NCI-H2081 treated with DMSO at 0.1 percent for 48 hours (cell line): ENCODE measurements at places on chromosomes 7 and 10.

DNA sequence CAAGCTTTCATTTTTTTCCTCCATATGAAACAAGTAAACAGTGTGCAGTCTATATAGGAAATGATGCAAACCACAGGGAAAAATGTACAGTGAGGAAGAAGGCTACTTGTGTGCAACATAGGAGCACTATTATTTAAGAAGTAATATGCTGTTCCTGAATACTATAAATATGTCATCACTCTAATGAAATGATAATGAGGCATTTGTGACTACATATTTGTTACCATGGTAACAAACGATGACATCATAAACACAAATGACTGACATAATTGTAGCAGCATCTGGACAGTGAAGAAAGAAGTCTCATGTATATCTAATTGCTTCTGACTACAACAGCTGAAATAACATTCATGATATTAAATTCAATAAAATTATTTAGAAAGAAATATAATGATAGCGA is 164.8 kb downstream of the C7orf25 start:
- no peak for DNase-seq

DNA sequence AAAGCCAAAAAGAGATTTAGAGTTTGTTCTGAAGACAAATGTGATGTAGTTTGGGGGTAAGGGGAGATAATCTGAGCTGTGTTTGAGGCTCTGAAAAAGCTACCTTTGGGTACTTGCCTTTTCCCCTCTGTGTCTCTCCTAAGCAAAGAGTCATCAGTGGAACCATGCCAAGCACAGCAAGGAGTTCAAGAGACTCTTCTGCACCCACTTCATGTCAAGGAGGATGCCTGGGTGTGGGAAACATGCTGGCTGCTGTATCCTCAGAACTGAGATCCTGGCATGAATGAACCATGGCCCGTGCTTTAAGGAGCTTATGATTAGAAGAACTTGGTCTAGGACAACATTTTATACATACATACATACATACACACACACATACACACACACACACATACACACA is 142.9 kb downstream of the NOC3L start:
- DNase-seq: no peak

DNA sequence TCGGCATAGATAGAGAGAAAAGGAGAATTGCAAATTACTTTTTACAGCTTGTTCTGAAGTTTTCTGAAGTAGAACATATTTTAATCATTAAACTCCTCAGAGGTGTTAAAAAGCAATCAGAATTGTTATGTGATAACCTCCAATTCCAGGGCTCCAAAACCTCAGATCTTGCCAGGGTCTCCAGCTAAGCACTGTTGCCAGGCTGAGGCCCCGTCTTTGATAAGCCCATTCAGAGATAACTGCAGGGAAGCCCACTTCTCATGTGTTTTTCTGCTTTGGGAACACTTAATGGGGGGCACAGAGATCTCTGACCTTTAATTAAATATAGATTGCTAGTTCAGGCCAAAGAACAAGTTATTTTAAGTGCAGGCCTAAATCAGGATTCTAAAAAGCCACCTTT is 40.4 kb downstream of the GFRA1 start:
- DNase-seq: no peak

DNA sequence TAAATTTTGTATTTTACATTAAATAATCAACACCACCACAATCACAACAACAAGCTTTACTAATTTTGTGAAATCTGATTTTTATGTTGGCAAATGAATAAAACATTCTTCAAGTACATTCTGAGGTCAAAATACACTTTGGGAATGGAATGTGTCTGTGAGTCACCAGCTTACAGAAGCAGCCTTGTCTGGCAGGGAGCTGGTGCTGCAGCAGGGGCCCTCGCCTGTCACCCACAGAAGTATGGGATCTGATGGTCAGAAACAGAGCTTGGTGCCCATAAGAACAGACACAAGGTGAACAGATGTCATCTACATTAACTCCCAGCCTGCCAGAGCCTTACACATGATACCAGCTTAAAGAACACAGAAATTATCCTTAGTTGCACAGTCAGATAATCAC is 496.9 kb downstream of the CCSER2 start:
- DNase-seq: no peak

GRCh38 chr7:157495177-157495553 is 158.4 kb downstream of the DNAJB6 start:
- DNase-seq: no peak

- DNase-seq: no peak
These were observed 868 bp downstream of the TIAL1 start for GRCh38 chr10:119595676-119596515.

GRCh38 chr10:73648975-73649829 is 6.6 kb downstream of the SYNPO2L start:
- DNase-seq: no peak

DNA sequence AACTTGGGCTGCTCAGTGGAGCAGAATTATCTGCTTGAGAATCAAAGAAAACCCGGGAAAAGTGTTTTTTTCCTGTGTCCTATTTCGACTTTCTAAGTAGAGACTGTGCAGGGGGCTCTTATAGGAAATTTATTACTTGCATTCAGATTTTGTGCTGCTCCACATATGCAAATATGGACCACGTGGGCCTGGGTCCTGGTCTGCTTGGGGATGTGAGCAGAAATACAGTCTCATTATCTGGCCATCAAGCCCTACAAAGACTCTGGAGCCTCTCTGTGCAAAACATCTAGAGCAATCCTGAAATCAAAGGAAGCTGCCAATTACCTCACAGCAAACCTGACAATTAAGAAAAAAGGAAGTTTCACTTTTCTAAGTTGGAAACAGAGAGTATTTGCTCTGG is 216.9 kb downstream of the LRMDA start:
- no peak for DNase-seq

DNA sequence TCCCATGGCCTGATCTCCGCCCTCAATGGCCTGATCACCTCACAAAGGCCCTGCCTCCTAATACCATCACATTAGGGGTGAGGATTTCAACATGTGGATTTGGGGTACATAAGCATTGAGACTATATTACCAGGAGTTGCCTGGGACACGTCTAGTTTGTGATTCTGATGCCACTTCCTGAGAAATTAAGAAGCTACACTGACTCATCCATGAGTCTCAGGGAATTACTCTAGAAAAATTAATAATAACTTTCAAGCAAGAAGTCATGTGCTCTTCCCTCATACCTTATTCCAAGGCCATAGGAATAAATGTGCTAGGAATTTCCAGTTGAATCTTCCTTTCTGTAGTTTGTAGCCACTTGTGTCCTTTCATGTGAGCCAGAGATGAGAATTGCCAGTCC is 519.3 kb upstream of the MKI67 start:
- no peak for DNase-seq

- no peak for DNase-seq
These were observed 95.7 kb downstream of the SLIT1 start for GRCh38 chr10:97090035-97090434.

- no peak for DNase-seq
These were observed 32.6 kb downstream of the ELFN1 start for GRCh38 chr7:1702652-1703051.

DNA sequence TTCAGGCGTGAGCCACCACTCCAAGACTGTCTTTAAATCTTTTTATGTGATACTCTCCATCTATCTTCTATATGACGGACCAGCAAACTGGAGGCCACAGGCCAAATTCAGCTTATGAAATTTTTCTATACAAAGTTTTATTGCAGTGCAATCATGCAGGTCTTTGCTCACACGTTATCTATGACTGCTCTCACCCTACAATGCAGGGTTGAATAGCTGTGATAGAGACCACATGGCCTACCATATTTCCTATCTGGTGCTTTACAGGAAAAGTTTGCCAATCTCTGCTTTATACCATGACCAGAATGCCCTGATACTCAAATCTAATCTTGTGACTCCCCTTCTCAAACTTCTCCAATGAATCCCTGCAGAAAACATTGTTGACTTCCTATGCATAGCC is 89.5 kb upstream of the ACBD5 start:
- DNase-seq: no peak

- DNase-seq: no peak
These were observed 170.1 kb downstream of the GATA3 start for GRCh38 chr10:8224591-8224990.

GRCh38 chr7:38880454-38880853 is 28.5 kb downstream of the VPS41 start:
- DNase-seq: no peak

- DNase-seq: no peak
These were observed 69.4 kb downstream of the COL13A1 start for GRCh38 chr10:69871074-69871473.

DNA sequence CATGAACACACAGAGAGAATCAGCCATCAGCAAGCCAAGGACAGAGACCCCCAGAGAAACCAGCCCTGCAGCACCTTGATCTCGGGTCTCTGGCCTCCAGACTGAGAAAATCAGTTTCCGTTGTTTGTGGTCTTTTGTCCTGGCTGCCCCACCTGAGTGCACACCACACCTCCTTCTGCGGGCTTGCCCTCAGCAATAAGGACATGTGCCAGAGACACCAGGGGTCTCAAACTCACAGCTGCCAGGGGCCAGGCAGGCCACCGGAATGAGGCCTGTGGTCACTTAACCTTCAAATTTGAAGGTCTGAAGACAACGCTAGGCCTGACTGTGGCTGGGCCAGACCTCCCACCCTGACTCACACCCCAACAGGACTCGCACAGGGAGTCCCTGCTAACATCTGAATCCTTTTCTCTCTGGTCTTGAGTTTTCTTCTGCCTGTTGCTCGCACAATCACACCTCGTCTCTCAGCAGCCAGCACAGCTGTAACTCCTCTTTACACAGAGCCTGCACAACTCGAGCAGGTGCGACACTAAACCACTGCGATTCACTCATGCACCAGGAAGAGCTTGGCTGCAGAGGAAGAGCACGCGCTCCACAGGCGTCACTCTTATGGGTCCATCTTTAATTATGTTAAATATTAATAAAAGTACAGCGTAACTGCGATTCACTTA is 86.2 kb downstream of the CHST15 start:
- no peak for DNase-seq

DNA sequence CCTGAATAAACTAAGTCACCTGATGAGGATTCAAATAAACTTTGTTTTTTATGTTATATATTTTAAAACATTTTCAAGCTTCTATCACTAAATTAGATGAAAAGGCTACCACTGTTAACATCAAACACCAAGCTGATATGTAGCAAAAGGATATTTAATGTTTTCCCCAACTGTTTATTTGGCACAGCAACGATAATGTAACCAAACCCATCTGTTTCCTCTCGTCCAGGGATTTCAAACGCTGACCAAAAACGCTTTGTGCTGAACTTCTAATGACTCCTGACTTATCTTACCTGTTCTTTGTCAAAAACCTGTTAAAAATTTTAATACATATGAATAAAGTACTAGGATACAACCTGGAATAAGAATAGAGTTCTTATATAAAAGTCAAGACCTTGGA is 30.5 kb downstream of the DCLRE1A start:
- DNase-seq: no peak

- DNase-seq: no peak
These were observed 42.1 kb upstream of the WIPF3 start for GRCh38 chr7:29764227-29764626.

GRCh38 chr10:96858706-96859050 is 26.6 kb downstream of the LCOR start:
- DNase-seq: no peak

DNA sequence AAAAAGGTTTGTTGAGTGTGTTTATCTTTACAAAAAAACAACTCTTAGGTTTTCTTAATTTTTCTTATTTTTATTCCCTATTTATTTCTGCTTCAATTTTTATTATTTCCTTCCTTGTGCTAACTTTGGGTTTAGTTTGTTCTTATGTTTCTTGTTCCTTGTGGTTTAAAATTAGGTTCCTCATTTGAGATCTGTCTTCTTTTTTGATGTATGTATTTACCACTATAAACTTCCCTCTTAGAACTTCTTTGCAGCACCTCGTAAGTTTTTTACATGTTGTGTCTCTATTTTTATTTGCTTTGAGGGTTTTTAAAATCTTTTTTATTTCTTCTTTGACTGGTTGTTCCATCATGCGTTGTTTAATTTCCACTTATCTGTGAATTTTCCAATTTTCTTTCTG is 1217.1 kb upstream of the CELF2 start:
- DNase-seq: no peak

DNA sequence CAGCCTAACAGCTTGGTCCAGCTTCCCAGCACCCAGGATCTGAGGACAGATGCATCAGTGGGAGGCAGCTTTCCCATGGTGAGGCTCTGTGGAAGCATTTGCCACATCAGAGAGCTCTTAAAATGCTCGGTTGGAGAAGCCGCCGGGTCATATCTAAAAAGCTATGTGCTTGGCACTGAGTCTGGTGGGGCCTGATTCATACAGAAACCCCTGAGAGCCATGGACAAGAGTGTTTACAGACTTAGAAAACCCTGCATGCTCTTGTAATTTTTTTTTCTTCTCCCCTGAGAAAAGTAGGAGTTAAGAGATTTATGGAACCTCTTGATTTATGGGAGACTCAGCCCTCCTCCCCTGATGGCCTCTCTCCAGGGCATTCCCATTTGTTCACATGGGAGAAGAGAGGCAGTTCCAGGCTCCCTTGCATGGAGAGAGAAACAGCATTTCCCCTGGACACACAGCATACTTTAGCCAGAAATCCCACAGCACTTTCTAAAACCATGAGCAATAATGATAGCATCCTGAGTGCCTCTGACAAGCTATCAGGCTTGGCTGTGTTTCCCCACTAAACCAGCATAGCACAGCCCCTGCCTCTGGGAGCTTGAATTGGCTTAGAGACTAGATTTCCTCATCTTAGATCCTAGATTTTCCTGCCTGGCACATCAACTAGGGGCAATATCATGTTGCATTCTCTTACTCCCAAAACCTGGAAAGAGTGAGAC is 322.1 kb upstream of the AUTS2 start:
- DNase-seq: no peak

- no peak for DNase-seq
These were observed 12.8 kb downstream of the ZNF248 start for GRCh38 chr10:37844644-37845043.

DNA sequence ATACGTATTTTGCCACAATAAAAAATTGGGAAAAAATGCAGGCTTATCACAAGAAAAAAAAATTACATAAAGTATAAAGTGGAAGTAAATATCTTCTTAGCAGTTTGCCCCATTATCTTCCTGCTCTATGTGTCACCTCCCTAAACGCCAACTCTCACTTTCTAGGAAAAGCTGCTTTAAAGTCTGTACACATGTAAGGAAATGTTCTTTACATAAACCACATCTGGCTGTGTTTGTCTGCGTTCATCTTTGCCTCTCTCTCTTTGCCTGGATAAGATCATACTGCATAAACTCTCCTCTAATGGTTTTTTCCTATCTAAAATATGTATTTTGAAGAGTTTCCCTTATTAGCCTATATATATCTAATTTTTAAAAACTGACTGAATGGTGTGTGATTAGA is 23.0 kb upstream of the UMAD1 start:
- DNase-seq: no peak

- DNase-seq: no peak
These were observed 968 bp upstream of the INMT start for GRCh38 chr7:30750683-30751650.

- no peak for DNase-seq
These were observed 570.9 kb downstream of the LRMDA start for GRCh38 chr10:76002262-76002854.

GRCh38 chr7:34042406-34042805 is 137.1 kb downstream of the BMPER start:
- no peak for DNase-seq
